Activated CD8-positive, alpha-beta memory T cell treated with anti-CD3 and anti-CD28 coated beads, Interleukin-2, amount 50 U/mL, for 48 hours (primary cell): ENCODE measurements at places on chromosomes 1 and 21.

DNA sequence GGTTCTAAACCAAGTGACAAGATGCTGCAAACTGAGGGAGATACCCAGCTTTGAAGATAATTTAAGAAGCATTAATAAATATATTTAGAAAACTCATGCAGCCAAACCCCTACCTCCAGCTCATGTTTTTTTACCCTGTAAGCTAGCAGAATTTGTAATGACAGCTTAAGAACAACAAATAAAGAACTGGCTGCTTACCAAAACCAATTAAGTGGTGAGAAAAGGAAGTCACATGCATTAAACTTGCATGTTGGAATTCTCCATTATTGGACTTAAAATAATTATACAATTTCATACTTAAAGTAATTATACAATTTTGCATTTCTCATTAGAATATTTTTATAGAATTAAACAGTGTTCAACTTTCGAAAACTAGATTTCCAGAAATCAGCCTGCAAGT, 75.6 kb upstream of the CNIH3 start:
- no peak for DNase-seq

DNA sequence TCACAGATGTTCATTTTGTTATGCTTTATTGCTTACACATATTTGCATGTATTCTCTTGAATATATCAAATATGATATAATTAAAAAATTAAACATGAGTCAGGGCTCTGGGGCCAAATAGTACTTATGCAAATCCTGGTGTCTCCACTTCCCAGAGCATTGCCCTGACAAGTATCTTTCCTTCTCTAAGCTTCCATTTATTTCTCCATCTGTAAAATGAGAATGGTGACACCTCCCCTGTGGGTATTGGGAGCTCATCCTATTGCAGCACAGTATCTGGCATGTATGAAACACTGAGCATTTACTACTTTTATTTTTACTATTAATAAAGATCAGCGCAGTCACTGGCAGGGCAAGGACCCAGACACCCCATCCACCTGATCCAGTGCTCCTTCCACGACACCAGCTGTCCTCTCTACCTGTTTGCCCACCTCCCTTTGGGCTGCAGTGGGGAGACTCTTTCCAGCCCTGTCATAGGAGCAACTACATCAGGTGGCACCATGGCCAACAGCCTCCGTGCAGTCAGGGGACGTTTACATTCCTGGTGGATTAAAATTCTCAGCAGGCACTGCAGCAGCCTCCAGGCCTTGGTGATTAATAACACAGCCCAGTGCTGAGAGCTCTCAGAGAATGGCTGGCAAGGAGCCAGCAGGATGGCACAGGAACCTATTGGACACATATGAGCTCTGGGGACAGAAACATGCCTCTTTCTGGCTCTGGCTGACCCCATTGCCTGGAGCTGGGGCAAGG, 113.0 kb downstream of the DMRTB1 start:
- peak; percentile 46 for DNase-seq

DNA sequence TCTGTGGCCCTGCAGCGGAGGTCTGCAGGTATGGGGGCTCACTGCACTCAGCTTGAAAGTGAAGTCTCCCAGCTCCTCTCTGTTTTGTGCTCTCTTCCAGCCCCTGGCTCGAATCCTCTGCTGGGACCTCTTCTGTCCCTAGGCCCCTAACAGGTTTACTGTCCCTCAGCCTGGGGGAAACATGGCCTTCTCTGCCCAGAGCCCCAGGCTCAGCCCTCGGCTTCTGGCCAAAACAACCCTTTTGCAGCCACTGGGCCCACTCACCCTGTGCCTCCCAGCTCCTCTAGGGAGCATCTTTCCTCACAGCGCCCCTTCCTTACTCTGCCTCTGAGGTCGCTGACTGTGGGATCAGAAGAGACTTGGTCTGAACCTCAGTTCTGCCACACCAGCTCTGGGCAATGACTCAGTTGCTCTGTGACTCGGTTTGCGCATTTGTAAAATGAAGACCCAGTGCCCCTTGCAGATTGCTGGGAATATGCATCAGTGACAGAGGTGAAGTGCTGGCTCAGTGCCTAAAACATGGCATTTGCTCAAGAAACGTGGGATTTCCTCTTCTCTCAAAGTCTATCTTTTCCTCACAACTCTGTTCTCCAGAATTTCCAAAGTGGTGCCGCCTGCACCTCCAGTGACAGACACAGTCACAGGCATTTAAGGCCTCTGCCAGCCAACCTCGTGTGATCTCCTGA, 26.5 kb upstream of the TENT5C start:
- peak; percentile 20 for DNase-seq

DNA sequence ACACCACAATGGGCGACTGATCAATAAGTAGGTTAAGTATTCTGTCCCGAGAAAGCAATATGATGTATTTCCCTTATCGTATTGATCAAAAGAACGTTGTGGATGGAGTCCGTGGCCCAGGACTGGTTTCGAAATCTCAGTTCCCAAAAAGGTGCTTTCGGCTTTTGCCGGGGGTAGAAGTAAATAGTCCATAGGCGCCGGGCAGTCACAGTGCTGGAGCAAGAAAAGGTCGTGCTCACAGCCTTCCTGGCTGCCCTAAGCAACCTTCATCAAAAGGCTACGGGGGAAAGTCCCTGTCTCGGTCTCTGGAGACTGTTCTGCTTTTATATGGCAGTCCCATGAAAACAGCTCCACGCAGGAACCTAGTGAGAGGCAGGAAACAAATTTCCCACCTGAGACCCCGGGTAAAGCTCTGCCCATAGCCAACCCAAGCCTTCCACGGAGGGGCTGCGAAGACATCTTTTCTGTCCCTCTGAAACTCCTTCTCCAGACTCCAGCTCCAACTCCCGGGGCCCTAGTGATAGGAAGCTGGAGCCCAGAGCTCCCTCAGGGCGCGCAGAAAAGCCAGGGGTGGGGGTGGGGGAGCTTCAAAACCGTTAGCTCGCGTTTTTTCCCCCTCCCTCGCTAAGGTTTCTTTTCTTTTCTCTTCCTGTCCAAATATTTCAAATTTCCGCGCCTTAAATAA, 7.0 kb downstream of the CDKN2C start:
- DNase-seq, result no peak

GRCh38 chr1:82632155-82632554, 831.4 kb downstream of the ADGRL2 start:
- no peak for DNase-seq

GRCh38 chr1:107480548-107481415, 339.9 kb downstream of the NTNG1 start:
- peak; percentile 50 for DNase-seq

DNA sequence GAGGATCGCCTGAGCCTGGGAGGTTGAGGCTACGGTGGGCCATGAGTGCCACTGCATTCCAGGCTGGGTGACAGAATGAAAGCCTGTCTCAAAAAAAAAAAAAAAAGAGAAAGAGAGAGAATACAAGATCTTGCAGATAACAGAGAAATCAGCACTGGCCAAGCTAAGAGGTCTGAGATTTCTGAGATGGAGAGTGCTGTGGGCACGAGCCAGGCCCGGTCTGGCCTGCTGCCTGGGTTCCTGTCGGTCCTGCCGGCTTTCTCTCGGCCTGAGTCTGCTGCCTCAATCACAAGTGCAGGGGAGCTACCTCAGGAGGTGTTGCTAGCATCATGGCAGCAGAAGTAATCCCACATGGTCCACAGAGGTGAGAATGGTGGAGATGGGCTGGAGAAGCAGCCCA, 19.0 kb downstream of the ADORA1 start:
- no peak for DNase-seq

DNA sequence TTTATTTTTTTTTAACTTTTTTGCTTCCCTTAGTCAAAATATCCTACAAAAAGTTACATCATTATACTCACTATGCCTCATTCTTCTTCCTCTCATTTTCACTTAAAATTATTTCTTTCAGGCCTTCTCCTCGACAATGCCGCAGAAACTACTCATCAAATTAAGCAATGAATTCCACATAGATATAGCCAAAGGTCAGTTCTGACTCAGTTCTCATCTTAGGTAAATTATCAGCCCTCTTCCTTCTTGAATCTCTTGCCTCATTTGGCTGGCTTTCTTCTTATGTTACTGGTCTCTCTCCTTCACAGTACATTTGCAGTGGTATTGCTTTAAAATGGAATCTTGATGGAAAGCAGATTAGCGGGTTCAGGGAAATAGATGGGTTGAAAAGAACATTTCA, 260.7 kb upstream of the BRINP3 start:
- no peak for DNase-seq

- DNase-seq, result no peak
Observed at GRCh38 chr1:101797722-101798121, 199.0 kb downstream of the OLFM3 start.

- no peak for DNase-seq
Observed at GRCh38 chr1:39926820-39927219, 25.1 kb upstream of the MYCL start.

DNA sequence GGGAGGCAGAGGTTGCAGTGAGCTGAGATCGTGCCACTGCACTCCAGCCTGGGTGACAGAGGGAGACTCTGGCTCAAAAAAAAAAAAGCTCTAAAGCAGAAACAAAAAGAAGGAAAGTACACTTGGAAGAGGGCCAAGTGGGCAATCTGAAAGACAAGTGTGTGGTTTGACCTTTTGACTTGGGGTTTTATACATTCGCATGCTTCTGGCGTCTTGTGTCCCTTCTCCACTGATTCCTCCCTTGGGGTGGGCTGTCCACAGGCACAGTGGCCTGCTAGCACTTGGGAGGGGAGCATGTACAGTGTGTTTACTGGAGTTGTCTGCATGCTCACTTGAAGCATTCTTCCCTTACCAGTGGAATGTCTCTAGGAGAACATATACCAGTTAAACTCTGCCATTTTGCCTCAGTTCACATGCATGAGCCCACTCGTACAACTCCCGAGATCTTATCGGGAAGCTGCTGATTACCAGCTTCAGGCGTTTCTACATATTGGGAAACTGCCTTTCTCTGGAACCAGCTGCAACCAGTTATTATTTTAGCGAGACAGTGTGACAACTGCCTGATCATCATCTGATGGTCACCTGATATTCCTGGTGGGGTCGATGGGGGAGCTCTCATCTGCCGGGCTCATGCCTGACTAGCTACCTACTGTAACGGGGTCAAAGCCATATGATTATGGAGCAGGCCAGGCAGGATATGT, 113.5 kb upstream of the ZNF678 start:
- no peak for DNase-seq

DNA sequence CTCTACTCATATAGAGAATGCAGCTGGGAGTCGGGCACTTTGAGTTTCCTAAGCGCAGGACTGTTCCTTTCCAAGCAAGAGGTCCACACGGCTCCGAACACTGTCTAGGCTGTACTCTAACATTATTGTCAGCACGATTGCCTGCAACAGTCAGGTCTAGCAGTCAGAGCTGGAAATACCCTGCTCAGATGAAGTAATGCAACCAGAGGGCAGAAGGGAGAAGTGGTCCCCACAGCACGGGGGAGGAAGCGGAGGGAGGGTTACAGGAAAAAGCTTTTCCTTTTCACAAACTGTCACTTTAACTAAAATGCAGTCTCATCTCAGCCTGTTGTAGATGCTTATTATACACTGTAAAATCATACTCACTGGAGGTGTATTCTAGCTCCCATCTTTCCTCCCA, 98.9 kb upstream of the SLC44A3 start:
- DNase-seq, result no peak

- no peak for DNase-seq
Observed at GRCh38 chr21:45618287-45618686, 25.2 kb upstream of the PCBP3 start.

DNA sequence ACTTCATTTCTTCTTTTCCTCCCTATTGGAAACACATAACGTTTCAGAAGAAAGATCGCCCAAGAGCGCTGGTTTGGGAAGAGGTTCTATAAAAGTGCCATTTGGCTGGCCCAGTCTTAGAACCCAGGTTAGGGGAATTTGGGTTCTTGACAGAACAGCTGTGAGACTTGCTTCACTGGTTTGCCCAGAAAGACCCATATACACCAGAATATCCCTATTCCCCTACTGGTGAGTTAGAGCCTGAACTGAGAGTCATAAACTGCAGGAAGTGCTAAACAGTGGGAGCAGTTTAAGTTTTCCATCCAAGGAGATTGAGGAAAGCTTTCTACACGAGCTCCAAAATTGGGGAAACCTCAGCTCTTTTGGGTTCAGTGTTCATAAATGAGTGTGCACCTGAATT, 275.2 kb downstream of the VAV3 start:
- DNase-seq, result no peak

DNA sequence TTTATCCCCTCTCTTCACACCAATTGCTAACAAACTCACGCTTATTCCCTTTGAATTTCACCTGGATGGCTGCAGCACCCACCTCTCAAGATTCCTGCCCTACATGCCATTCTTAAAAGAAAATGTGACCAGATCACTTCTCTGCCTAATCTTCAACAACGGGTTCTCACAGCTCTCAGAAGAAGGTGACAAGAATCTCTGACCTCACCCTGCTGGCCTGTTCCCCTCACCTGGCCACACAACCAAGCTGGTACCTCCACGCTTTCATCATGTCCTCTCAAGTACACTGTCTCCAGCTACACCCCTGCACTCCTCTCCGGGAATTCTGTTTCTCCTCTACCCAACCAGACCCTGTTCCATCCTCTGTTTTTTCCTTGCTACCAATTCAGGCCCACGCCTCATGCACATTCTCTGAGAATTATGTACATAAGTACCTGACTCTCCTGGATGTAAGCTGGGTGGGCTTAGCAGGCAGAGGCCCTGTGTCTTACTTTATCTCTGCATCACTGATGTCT, 5.9 kb upstream of the LSS start:
- DNase-seq, result no peak

DNA sequence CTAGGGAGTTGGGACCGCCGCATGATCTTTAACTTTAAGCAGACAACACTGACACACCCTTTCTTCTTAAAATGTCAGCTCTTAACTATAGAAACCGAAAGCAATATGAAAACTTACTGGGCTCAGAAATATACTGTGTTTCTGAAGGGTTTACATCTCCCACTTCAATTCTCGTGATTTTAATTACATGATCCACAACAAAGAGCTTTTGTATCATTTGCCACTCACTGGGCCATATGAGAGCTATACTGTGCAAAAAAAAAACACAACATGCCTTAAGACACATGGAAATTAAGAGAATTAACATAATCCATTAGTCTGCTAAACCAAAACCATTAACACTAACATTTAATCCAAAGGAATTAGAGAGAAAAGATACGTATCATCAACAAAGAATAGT, 35.0 kb upstream of the RAP1GAP start:
- no peak for DNase-seq

GRCh38 chr1:15974855-15975254, 1.0 kb downstream of the ZBTB17 start:
- DNase-seq, result no peak

DNA sequence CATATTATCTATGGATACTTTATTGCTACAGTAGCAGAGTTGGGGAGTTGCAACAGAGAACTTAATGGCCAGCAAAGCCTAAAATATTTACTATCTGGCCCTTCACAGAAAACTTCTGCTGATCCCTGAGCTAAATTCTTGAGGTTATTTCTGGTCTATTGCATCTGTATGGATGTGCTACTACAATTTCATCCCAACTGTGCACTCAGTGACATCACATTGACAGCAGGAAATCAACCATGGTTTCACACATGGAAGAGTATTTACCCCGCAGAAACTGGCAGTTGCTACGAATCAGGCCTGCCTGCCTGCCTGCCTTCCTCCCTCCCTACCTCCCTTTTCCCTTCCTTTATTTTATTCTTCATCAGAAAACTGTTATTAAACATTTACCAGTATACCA, 12.1 kb downstream of the CLCA2 start:
- DNase-seq, result no peak

GRCh38 chr1:171292799-171293198, 21.2 kb upstream of the FMO4 start:
- DNase-seq, result no peak

- DNase-seq, result no peak
Observed at GRCh38 chr1:159206110-159206509, 1.4 kb downstream of the ACKR1 start.
